ENCODE measurements at places on chromosomes 11 and 22.

- no peak for DNase-seq
These were observed at the start of gene MMP12 for GRCh38 chr11:102874852-102875251. MMP12 (minus strand) TSS chr11:102874982; CDS start chr11:102874937, 45 bp downstream.

DNA sequence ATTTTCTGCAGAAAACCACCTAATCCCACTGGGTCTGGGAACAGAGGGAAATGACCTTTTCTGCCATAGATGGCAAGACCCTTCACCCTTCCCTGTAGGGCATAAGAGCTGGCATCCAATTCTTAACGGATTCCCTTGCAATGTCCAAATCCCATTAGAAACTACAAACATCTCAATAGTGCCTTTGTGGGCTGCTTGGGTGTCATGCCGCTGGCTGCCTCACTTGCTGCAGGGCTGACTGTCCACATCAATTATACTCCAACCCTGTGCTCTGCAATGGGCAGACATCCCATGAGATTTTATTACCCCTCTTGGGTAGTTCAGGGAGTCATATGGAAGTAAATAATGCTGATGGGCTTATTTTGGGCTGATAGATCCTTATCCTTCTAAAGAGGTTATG lies 7.3 kb downstream of the GRAP2 start:
- DNase-seq: no peak

GRCh38 chr11:69659591-69659990 lies 15.6 kb downstream of the LTO1 start:
- DNase-seq: no peak

DNA sequence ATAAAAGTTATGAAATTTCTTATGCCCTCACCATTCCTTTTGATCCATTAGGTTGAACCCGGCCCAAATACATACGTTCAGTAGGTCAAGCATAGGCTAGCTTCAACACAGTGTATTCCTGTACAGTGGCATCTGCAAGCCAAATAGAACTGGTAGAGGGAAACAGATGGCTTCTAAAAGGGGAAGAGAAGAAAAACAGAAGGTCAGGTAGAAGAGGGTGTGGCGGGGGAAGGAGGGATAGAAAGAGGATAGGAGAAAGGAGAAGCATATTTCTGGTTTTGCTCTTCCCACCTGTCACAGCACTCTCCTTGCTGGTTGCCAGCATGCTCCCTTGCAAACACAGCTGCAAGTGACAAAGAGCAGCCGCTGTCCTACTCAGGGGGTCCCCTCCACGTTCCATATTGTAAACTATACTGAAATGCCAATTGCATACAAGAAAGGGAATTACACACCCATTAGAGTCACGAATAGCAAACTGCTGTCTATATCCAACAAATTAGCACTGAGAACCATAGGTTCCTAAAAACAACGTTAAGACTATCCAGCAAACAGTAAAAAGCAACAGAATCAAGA lies 71.8 kb downstream of the PHF21A start:
- DNase-seq: no peak

DNA sequence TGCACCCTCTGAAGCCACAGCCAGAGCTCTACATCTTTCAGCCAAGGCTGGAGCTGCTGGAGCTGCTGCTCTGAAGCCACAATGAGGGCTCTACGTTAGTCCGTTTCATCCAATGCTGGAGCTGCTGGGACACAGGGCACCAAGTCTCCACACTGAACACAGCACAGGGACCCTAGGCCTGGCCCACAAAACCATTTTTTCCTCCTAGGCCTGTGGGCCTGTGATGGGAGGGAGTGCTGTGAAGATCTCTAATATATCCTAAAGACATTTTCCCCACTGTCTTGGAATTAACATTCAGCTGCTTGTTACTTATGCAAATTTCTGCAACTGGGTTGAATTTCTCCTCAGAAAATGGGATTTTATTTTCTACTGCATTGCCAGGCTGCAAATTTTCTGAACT lies 441.4 kb upstream of the FAT3 start:
- no peak for DNase-seq

- no peak for DNase-seq
These were observed 259.9 kb upstream of the CTSC start for GRCh38 chr11:88597387-88597786.

GRCh38 chr11:73145986-73146575 lies 4.0 kb upstream of the FCHSD2 start:
- no peak for DNase-seq

GRCh38 chr22:32482708-32483107 lies 8.1 kb downstream of the FBXO7 start:
- DNase-seq: no peak

DNA sequence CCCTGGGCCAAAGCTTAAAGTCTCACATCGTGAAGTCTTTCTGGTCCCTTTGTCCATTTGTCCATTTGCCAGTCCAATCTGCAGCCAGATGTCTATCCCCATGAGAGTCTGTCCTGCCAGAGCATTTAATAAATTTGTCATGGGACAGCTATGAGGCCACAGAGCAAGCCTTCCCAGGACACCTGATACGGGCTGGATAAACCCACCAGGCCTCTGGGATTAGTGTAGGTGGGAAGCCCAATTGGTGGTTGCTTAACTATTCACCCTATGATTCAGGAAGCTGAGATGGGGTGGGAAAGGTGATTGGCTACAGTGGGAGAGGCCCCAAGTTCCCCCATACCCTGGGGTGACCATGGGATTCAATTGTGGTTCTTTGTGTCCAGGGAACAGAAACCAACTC lies 39.9 kb downstream of the MYEOV start:
- no peak for DNase-seq
